ENCODE measurements at places on chromosomes 7 and 10. TPM values are rescaled to one million over a fixed set of nuclear protein-coding genes. Genes with fewer than 3 reads are reported as not detected.

DNA sequence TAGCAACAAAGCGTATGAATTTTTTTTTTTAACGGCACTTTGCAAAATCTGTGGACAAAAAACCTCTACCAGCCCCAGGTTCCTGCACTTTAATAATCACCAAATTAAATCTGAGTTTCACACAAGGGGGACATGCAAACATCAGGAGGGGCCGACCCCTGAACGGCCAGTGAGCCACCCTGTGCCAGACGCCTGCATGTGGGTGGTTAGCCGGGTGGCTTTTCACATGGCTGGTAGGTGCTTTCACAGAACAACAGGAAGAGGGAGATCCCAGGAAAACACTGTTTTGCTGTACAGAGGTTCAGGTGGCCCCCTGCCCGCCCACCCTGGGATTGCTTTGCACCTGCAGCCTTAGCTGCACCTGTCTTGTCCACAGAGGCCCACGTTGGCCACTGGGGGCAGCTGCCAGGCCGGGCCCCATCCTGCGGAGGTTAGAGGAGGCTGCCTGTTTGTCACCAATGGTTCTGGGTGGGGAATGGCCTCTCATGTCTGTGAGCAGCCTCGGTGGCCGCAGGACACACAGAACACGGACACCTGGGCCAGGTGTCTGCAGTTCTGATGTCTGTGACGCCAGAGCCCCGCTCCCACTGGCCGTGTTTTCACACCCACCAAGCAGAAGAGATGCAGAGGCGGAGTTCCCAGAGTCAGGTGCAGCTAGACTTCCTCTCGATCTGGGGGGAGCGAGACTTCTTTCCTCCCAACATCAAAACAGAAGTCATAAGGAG lies 107.7 kb downstream of the FAM53B start:
- no peak for DNase-seq

GRCh38 chr10:88616250-88616977 lies 29.9 kb downstream of the LIPJ start:
- no peak for DNase-seq

DNA sequence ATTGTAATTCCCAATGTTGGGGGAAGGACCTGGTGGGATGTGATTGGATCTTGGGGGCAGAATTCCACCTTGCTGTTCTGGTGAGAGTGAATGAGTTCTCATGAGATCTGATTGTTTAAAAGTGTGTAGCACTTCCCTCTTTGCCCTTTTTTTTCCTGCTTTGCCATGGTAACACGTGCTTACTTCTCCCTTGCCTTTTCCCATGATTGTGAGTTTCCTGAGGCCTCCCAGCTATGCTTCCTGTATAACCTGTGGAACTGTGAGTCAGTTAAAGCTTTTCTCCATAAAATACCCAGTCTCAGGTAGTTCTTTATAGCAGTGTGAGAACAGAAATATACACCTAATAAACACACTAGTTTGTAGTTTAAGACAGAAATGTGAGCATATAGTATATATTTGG lies 166.8 kb upstream of the MAGI2 start:
- no peak for DNase-seq

GRCh38 chr7:539731-540411 lies 20.2 kb upstream of the PDGFA start:
- peak; percentile 96 for DNase-seq

GRCh38 chr10:119501690-119502089 lies 40.8 kb downstream of the RGS10 start:
- DNase-seq, result no peak

GRCh38 chr10:58086763-58087150 lies 180.9 kb downstream of the IPMK start:
- DNase-seq, result no peak

- DNase-seq, result no peak
These were observed at the start of gene NRAP for GRCh38 chr10:113663908-113664307. Gene NRAP, minus strand, starts transcription at chr10:113664041. Its CDS starts 159 bp downstream, at chr10:113663882.

GRCh38 chr7:87598234-87599009 lies 2.3 kb downstream of the ABCB1 start:
- DNase-seq, result no peak

GRCh38 chr10:16437540-16437894 lies 707 bp downstream of the PTER start:
- DNase-seq, result no peak

DNA sequence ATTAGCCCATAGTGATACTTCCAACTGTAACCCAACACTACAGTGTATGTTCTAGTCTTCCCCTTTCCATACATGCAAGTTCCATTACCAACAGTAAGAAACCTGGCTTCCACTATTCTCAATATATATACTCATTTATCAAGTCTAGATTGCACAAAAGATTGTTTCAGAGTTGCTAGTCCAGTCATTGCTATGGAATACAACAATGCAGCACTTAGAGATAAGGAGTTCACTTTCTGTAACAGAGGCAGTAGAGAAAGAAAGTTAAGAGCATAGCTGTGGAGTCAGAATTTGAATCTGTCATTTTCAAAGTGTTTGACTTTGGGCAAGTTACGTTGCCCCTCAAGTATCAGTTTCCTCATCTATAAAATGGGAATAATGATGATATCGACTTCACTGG lies 90.1 kb downstream of the RTKN2 start:
- DNase-seq, result no peak

DNA sequence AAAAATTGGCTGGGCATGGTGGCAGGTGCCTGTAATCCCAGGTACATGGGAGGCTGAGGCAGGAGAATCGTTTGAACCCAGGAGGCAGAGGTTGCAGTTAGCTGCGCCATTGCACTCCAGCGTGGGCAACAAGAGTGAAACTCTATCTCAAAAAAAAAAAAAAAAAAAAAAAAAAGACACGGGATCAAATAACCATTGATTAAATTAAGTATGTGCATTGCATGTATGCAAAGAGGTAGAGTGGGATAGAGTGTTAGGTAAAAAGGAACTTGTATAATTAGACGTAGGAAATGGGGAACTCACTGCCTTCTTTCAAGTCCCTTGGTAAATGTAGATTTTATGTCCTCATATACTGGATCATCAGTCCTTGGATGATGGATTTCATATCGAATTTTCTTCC lies 13.1 kb downstream of the VCL start:
- DNase-seq, result no peak

GRCh38 chr7:98956937-98957336 lies 78.6 kb downstream of the TRRAP start:
- DNase-seq, result no peak

DNA sequence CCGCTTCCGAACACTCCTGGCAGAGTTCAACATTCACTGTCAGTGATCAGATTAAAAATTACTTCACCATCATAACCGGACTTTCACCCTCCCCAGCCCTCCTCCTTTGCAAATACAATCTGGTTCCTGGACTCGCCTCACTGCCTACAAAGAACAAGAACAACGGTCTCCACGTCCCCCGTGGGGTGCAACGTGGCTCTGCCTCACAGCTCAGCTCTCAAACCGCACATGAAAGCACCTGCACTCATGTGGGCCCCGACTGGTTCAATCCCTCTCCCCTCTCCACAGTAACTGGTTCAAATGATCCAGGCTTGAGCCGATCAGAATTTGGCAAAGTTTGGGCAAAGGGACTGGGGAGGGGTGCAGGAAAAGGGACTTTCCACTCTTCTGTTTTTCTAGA lies 21.0 kb downstream of the ASB13 start:
- no peak for DNase-seq

DNA sequence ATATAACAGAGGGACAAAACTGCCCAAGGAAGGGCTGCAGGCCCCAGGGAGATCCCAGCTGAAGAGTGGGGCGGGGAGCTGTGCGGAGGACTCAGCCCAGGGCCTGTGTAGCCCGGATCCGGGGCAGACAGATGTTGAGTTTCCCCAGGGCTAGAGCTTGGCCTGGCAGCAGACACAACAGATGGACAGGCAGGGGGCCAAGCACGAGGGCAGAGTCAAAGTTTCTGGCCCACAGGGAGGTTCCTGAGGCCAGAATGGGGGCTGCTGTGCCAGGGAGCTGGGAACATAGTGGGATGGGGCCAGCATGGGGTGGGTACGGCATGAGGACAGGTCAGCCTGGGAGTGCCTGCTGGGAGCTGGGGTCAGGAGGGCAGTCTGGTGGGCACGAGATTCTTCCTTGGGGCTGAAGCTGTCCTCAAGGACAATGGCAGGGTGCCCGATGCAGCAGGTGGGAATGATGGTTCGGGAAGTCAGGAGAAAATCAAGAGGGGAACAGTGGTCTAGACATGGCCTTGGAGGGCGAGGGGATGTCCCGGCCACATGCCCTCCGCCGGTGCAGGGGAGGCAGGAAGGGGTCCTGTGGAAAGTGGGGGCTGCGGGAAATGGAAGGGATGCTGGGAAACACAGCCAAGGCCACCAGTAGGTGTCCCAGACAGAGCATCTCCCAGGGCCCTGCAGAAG lies 519.1 kb upstream of the FOXK1 start:
- no peak for DNase-seq

DNA sequence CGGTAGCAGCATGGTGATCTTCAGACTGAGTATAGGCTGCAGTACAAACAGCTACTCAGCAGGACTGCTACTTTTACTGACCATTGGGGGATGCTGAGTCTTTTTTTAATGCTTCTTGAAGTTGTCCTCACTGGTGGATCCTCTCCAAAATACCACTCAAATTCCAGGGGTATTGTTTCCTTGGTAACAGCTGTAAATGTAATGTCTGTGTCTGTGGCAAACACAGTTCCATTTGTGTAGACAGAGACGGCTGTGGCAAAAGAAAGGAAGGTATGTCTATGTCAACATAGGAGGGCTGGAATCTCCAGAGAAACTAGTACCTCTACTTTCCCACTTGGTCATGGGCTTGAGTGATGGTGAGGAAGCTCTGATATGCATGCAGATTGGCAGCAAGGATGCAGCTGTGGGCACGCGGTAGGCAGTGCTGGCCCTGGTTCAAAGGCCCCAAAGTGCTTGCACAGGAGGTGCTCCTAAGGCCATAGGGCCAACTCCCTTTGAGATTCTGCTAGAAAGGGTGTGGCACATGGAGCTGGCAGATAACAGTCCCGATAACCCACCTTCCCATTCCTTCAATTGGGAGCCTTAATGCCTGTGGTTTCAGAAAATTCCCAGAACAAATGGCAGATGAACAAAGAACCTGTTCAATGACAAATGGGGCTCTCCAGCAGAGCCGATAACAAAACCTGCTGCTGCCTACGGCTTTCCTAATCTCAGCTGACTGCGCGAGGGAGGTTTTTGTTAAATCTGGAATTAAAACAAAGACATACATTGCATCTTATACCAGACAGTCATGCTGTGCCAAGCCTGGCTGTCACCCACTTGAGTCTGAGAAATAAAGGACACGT lies 43.0 kb downstream of the PKD1L1 start:
- no peak for DNase-seq

GRCh38 chr10:28913436-28914237 lies 236.3 kb downstream of the BAMBI start:
- no peak for DNase-seq

PNLIPRP1 gene
- not detected for polyA plus RNA-seq

MSMB gene
- polyA plus RNA-seq, result not detected

GRM3 gene
- polyA plus RNA-seq, result not detected

GBF1 gene
- 15.0 TPM for polyA plus RNA-seq

MUC12 gene
- 1.1 TPM for polyA plus RNA-seq
